ENCODE measurements at places on chromosomes 5 and 9. TPM values are rescaled to one million over a fixed set of nuclear protein-coding genes. Genes with fewer than 3 reads are reported as not detected.

The HSD17B3 gene
- total RNA-seq, result not detected

The GDA gene
- not detected for total RNA-seq

The SLC36A2 gene
- not detected for total RNA-seq

The ST8SIA4 gene
- 0.78 TPM for total RNA-seq

The MYMK gene
- not detected for total RNA-seq

The WDR38 gene
- total RNA-seq, result not detected

The OTULINL gene
- total RNA-seq, result 0.37 TPM

The DBH gene
- not detected for total RNA-seq

The FYB1 gene
- under 0.01 TPM for total RNA-seq

The SPINK13 gene
- total RNA-seq, result not detected

The TSLP gene
- total RNA-seq, result 4.1 TPM

The PCDHGC5 gene
- total RNA-seq, result 2.9 TPM

The EIF4EBP3 gene
- 2.6 TPM for total RNA-seq

The CD72 gene
- total RNA-seq, result 4.4 TPM

The NR6A1 gene
- total RNA-seq, result 0.39 TPM

The ALDH1A1 gene
- 0.20 TPM for total RNA-seq
